Urothelium cell line (cell line): ENCODE measurements at places on chromosomes 3 and 15.

- no peak for DNase-seq
These were observed 699.5 kb upstream of the NAALADL2 start for GRCh38 chr3:174159604-174160003.

GRCh38 chr3:153448151-153448829 lies 286.3 kb downstream of the RAP2B start:
- no peak for DNase-seq

DNA sequence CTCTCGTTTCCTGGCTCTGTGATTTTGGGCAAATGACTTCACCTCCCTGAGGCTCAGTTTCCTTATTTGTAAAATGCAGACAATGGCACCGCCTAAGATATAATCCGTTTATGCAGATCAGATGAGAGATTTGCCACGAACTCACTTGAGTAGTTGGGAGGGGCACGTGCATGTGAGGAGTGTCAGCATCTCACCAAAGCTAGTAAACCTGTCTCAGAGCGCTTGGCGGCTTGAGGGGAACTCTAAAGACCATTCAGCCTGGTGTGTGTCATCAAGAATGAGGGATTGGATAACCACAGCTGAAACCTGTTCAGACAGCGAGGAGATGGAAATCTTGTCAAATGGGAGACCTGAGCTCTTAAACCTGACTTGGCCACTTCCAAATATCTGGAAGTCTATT lies 48.7 kb downstream of the BDH1 start:
- DNase-seq: no peak

DNA sequence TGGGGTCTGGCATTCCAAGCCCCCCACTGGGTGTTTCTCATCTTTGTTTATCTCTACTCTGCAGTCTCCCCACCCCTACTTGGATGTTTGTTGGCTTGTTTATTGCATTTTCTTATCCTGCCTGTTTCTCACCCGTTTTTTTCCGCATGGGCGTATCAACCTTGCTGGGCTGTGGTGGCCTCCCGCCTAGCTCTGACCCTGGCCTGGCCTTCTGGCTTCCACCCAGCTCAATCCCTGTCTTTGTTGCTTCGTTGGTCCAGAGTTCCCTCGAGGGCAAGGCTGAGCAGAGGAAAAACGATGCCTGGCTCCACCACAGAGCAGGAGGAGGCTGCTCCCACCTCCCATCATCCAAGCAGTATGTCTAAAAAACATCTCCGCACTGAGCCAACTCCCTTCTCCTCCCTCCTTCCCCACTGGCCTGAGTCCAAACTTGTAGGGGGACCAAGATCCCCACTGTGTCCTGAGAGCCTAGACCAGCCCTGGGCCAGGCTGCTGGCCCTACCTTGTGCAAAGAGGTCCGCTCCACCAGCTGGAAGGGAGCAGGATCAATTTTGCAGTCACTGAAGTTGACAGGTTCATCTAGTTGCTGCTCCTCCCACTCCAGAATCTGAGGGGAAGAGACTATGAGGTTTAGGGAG lies 9.8 kb downstream of the CLCN2 start:
- DNase-seq: no peak

DNA sequence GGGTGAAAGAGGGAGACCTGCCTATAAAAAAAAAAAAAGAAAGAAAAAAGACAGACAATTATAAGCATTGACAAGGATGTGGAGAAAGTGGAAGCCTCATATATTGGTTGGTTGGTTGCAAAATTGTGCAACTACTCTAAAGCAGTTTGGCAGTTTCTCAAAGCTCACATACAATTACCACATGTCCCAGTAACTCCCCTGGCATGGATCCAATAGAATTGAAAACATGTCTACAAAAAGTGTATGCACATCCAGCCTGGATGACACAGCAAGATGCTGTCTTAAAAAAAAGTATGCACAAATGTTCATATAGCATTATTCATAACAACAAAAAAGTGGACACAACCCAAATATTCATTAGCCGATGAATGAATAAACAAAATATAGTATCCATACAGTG lies 19.5 kb downstream of the SETMAR start:
- no peak for DNase-seq

GRCh38 chr3:132504375-132504933 lies 87.2 kb downstream of the DNAJC13 start:
- DNase-seq: no peak

GRCh38 chr15:36883713-36884517 lies 216.4 kb downstream of the MEIS2 start:
- peak; percentile 81 for DNase-seq

GRCh38 chr15:90194655-90195054 lies 6.5 kb upstream of the SEMA4B start:
- no peak for DNase-seq

GRCh38 chr3:12388185-12388584 lies 96.1 kb upstream of the TSEN2 start:
- no peak for DNase-seq

GRCh38 chr15:74489518-74490338 lies 28.8 kb upstream of the UBL7 start:
- DNase-seq: peak; percentile 63

DNA sequence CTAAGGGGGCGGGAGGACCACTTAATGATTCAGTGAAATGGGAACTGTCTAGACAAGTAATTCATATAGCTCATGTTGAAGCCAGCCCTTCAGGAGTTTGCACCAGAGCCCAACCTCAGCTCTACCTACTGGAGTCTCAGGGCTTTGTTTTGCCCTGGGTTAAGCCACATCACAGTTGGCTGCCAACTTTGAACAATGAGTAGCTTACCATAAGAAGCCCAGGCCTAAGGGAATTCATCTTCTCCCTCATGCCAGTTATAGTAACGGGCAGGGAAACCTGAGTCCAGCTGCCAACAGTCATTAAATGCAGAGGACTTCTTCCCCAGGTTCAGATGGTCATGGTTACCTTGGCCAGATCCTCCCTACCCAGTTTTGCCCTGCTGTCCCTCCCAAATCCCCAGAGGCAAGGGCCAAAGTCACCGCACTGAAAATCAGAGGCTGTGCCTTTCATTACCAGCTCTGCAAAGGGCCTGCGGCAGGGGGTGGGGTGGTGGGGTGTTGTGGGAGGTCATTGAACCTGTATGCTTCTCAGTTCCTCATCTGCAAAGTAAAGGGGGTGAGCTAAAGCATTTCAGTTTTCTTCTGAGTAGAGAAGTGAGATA lies 302.2 kb upstream of the NR2E3 start:
- no peak for DNase-seq

- no peak for DNase-seq
These were observed 63.8 kb downstream of the CNTN3 start for GRCh38 chr3:74550686-74551085.

DNA sequence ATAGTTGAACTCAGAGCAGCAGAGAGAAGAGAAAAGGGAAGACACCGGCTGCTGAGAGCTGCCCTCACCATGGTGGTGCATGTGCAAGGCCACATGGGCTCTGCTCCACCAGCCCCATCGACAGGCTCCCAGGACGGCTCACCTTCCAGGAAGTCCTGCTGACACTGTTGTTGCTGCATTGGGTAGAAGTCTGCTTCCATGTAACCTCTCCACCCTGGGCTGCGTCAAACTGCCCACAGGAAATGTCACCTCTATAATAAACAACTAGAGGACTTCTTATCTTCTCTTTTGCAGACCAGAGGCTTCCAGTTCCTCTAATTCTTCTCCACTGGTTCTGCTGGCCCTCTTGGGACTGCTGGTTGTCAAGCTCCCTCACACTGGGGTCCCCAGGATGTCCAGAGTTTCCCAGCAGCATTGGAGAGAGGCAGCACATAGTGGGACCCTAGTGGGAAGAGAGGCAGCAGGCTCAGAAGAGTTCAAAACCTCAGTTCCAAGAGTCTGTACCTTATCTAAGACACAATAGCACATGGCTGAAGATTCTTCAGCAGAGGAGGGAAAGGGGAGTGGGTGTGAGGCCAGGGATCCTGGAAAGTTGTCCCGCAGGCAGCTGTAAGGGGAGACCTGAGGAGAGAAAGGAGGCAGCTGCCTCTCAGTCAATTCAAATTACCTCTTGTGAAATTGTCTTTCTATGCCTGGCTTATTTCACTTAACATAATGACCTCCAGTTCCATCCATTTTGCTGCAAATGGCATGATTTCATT lies 5.8 kb upstream of the CCR3 start:
- DNase-seq: no peak

GRCh38 chr3:52272831-52273230 lies 5.6 kb downstream of the WDR82 start:
- no peak for DNase-seq

DNA sequence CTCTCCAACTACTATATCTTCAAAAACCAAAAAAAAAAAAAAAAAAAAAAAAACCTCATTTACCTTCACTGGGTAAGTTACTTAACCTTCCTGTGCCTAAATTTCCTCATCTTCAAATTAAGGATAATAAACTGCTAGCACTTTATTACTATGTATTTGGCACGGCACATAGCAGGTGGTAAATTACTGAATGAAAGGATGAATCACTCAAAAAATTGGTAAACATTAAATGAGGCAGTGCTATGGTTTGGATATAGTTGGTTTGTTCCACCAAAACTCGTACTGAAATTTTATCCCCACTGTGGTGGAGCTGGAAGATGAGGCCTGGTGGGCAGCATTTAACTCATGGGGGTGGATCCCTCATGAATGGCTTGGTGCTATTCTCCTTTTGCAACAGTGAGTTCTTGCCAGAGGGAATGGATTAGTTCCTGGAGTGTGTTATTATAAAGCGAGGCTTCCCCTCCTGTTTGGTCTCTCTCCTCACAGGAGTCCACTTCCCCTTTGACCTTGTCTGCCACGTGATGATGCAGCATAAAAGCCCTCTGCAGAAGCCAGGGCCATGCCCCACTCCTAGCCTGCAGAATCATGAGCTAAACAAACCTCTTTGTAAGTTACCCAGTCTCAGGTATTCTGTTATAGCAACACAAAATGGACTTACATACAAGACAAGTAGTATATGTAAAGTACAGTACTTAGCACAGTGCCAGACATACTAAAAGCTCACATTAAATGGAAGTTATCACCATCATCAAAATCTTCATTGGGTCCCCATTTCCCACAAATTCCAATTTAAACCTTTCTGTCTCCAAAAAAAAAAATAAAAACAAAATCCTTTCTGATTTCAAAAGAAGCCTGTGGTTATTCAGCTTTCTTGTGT lies 20.6 kb downstream of the DCUN1D1 start:
- no peak for DNase-seq

DNA sequence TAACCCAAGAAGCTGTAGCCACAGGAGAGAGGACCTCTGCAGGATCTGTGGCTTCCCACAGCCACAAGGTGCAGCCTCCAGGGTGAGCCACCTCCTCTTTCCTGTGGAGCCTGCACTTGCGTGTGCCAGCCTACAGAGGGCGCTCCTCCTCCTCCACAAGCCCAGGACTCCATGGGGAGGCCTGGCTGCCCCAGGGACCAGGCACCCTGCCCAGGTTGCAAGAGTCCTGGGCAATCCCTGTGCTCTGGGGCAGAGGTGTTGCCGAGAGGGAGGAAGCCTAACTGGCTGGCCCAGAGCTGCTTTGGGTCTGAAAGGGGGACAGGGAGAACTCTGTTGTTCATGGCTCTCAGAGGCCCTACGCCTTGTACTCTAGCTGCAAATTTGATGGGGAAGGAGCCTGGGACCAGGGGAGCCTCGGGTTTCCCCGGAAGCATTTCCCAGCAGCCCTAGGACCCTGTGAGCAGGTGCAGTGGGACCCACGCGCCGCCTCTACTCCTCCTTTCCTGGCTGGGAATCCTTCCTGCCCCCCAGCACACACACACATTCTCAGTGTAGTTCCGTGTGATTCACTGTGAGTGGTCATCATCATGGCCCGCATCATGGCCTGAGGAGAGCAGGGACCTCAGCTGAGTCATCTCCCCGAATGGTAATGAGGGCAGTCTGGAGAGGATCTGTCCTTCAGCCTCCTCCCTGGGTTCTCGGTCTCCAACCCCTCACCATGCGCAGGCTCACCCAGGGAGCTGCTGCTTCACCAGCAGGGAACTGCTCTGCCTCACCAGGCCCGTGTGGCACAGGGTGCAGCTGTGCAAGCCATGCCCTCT lies 24.3 kb downstream of the TBC1D21 start:
- DNase-seq: peak; percentile 75

DNA sequence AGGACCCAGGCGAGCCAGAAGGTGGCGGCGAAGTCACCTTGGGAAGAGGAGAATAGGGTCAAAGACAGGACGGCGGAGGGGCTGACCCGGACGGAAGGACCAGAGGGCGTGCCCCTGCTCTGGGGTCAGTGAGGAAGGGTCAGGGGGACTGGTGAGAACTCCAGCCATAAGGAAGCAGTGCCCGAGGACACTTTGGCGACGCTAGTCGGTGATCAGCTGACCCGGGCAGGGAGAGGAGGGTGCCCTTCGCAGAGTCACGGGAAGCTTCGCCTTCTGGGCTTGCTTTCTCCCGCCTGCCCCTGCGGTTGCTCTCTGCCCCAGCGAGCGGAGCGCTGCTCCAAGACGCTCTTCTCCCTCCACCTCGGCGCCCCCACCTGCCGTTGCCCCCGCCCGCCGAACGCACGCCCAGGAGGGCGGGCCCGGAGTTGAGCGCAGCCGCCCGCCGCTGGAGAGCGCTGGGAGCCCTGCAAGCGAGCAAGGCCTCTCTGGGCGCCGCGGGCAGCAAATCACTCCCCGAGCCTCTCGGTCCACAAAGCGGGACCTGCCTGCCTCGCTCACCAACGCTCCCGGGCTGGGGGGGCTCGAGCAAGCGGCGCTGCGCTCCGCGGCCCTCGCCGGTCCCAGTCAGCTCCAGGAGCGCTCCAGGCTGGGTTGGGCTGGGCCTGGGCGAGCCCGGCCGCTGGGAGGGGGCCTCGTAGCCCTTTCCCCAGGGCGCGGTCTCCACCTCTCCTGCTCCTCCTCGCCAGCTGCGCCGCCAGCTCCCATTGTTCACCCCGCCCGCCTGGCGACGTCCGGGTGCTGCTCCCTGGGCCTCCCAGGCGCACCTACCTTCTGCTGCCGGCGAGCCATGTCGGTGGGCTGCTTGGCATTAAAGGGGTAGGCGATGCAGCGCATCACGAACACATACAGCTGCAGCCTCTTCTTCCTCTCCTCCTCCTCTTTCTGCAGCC lies 1.2 kb downstream of the CADPS start:
- peak; percentile 80 for DNase-seq

GRCh38 chr15:93124126-93124525 lies 35.1 kb upstream of the RGMA start:
- DNase-seq: no peak

DNA sequence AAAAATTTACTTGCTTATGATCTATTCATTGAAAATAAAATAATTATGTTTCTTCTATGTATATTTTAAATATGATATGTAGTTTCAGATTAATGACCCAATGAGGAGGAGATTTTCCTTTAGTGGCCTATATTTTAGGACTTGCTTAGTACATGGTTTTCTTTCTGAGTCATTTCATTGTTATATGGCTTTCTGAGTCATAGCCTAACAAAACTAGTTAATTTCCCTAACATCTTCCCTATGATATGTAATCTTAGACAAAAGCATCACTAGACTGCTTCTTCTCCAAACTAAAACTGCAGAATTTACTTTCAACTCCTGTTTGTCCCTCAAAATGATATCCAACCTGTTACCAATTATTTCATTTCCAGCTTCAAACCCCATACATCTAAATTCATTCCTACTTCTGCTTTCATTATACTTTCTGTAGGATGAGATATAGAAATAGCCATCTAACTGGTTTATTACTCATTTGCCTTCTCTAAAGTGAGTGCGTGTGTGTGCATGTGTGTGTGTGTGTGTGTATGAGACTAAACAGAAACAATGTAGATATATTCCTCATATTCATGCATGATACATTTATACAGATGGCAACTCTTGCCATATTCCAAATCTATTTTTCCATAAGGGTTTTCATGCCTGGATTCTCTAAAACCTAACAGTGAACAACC lies 915.0 kb upstream of the GBE1 start:
- no peak for DNase-seq
